ENCODE measurements at places on chromosomes 2 and 18.

GRCh38 chr2:115733190-115733775 is 1290.8 kb downstream of the DPP10 start:
- DNase-seq: no peak

GRCh38 chr2:24539258-24539657 is 48.2 kb downstream of the NCOA1 start:
- DNase-seq: no peak

DNA sequence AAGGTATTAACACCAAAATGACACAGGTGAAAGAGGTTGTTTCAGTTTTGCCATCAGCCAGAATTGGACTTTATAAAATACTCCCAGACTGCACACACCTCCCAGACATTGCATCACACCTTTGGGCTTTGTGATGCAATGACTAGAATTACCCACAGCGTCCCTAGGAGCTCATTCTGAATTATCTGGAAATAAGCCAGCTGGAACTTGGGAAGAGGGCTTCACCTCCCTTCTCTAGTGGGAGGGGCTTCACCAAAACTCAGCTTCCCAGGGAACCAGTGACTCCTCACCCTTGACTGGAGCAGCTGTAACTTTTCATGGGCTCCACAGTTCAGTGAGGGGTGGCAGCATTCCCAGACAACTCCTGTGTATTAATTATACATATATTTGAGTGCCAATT is 83.1 kb upstream of the BZW1 start:
- peak; percentile 96 for DNase-seq

DNA sequence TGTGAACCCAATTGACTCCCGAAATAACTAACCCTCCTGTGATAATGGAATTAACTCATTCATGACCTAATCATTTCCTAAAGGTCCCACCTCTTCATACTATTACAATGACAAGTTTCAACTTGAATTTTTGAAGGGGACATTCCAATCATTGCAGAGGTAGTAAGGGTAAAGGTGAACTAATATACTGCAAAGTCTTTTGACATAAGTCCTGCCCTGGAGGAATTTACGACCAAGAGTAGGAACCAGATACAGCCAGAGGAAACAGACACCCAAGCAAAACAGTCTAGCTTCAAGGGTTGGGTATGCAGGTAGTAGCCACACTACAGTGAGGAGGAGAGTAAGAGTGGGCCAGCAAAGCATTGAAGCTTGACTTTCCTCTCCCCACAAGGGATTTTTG is 1.2 kb upstream of the SRBD1 start:
- DNase-seq: no peak

GRCh38 chr18:3283253-3283863 is 21.4 kb downstream of the MYL12B start:
- DNase-seq: no peak

GRCh38 chr18:53603276-53603675 is 621.2 kb downstream of the MBD2 start:
- DNase-seq: no peak

- DNase-seq: no peak
These were observed 830.4 kb downstream of the GALR1 start for GRCh38 chr18:78080081-78080480.

DNA sequence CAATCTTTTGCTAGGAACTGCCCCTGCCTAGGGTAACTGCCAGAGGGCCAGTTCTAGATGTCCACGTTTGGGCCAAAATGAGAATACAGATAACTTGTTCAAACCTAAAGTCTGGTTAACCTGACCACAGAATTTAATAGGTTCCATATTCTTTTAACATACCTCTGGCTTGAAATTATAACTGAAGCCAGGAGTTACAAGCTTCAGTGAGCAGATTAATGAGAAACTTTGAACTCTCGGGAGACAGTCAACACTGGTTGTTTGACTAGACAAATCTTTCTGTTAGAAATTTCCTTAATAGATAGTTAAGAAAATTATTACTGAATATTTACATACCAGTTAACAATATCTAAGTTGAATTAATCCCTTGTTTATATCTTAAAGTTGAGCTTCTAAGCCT is 110.0 kb upstream of the KLF7 start:
- no peak for DNase-seq

GRCh38 chr2:159996792-159997546 is 65.4 kb downstream of the PLA2R1 start:
- DNase-seq: peak; percentile 83

GRCh38 chr2:241901018-241901380 is 31.5 kb downstream of the RTP5 start:
- DNase-seq: no peak

DNA sequence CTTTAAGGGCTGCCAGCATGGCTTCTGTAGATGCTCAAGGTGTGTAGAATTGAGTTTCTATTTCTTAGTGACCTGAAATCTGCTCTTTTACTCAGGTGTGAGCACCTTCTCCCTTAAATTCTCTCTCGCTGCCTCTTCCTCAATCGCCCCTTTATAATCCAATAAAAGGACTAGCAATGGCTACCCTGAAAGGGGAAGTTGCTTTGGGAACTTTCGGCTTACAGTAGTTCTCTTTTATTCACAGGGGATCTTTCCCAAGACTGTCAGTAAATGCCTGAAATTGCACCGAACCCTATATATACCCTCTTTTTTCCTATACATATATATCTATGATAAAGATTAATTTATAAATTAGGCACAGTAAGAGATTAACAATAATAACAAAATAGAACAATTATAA is 121.8 kb downstream of the ACTR3 start:
- no peak for DNase-seq

DNA sequence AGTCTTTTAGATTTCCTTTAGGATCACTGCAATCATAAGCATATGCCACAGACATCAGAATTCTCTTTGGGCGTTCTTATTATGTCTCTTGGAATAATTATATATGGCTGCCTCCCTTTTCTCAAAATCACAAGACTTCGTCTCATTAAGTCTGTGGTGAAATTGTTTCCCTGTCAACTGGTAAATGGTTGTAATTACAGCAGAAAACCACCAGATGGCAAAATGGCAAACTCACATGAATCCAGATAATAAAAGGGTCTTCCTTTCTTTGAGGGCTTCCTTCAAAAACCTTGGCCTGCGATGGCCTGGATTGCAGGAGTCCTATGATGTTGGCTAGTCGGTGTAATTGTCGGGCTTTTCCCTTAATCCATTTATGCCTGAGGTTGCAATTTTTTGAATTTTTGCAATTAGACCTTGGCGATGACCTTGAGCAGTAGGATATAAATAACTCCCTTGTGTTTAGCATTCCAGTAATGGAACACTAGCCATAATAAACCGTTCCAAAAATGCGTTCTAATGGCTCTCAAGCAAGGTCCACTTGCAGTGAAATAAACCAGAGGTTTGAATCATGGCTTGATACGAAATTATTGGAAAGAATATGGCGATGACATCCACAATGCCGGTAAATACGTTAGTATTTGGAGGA is 656.4 kb downstream of the MBD2 start:
- DNase-seq: peak; percentile 55

- DNase-seq: peak; percentile 73
These were observed 104.8 kb downstream of the NOL10 start for GRCh38 chr2:10584843-10585475.

DNA sequence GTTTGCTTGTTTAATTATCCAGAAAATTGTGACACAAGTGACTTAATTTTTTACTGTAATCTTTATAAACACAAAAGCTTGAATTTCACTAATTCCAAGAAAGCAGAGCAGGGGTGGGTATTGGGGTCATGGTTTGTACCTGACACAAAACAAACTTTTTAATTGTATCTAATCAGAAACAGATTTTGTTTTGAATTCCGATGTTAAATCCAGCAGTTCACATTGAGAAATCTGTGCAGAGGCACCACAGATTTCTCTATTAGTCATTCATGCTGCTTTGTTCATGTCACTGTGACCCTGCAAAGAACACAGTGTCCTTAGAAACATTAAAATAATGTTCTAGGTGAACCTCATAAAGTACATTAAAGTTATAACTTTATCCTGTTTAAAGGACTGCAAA is 443.4 kb downstream of the NYAP2 start:
- peak; percentile 60 for DNase-seq

DNA sequence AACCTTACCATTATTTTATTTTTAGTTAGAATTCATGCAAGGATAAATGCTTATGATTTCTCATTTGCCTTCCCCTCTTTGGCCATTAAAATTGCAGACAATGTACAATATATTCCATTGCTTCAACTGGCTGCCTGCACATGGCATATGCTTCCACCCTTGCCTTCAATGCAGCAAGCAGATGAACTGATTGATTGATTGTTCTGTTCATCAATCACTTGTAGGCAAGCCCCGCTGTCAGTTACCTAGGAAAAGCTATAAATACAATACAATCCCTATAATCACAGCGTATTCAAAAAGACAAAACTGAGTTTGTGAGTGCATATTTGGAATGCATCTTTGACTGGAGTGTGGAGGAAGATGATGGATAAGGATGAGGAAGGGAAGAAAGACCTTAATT is 73.6 kb upstream of the CAVIN2 start:
- no peak for DNase-seq
